GM23248 (cell line): ENCODE measurements at places on chromosomes 13 and 19. TPM values are rescaled to one million over a fixed set of nuclear protein-coding genes. Genes with fewer than 3 reads are reported as not detected.

DNA sequence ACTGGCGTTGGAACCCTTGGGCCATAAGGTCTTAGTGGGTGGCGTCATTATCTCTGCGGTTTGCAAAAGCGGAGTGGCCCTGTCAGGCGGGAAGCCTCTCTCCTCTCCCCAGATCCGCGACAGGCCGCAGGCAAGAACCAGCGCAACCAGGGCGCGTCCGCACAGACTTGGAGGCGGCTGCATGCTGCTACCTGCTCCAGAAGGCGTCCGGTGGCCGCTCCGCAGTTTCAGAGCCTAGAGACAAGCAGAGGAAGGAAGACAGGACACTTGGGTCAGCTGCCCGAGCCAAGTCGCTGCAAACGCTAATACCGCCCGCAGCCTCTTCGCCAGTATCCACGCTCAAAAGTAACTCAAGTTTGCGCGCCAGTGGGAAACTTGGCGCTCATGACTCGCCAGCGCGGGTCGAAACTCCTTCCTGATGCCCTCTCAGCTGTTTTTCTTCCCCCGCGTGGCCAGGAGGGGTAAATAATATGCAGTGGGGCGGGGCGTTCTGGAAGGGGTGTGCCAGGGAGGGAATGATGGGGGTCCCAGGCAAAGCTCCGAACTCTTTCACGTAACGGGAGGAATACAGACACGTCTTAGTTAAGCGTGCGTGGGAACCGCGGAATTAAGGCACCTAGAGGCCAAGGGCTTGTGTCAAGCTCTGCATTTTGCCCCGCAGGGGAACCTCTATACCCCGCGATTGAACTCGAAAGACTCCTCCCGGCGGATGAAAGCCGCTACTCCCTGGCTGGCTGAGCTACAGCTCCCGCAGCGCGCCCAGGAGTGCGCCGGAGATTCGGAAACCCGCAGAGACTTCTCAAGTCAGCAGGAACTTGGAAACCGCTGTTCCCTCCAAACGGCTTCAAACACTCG is at the start of gene EDNRB:
Gene EDNRB, minus strand, starts transcription at position 441 of the 855 bp plus-strand sequence. Its CDS starts 258 bp downstream, at position 183.
- DNase-seq = peak; percentile 62

Gene IL12RB1
- not detected in 2 replicates for total RNA-seq

Gene CEACAM7
- total RNA-seq = not detected in 2 replicates

DNA sequence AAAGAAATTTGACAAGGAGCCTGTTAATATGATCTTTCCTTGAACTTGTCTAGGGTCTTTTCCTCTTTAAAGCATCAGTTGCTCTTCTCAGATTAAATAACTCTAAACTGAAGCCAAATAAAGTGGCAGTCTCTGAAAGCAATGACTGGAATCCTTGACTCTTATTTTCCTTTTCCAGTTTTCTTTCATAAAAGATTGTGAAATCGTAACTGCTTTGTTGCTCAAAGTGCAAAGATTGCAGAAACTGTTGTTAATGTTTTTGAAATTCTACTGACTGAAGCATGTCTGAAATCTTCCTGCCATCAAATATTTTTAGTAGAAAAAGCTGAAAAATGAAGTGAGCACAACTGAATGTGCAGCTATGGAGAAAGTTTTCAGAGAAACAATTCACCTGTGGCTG is 1.9 kb downstream of the NHLRC3 start:
- DNase-seq = peak; percentile 34

GRCh38 chr19:48627201-48627864 is 8.0 kb downstream of the SPHK2 start:
- DNase-seq = no peak

Gene JUND
- 123 and 172 TPM in 2 replicates for total RNA-seq

DNA sequence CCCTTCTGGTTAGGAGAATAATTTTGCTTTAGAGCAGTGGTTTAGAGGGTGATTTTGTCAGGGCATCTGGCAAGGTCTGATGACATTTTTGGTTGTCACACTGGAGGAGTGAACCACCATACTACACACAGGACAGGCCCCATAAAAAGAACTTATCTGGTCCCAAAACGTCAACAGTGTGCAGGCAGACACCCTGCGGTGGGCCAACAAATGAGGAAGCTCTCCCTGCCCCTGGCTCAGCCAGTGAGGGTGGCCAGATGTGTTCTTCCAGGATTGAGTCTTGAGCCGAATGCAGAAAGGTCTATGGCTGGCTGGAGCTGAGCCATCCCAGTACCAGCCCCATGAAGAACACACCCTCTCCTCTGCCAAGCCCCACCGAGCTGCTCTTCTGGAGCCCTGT is 149.2 kb downstream of the MIPEP start:
- DNase-seq = no peak

Gene PTH2
- not detected in 2 replicates for total RNA-seq

Gene PABPC3
- under 0.01 TPM in 2 replicates for total RNA-seq

- no peak for DNase-seq
Observed at GRCh38 chr13:39810091-39810877, 154.8 kb downstream of the COG6 start.

- DNase-seq = no peak
Observed at GRCh38 chr19:45238556-45238955, 6.7 kb downstream of the EXOC3L2 start.

Gene KIR3DL2
- not detected in 2 replicates for total RNA-seq

DNA sequence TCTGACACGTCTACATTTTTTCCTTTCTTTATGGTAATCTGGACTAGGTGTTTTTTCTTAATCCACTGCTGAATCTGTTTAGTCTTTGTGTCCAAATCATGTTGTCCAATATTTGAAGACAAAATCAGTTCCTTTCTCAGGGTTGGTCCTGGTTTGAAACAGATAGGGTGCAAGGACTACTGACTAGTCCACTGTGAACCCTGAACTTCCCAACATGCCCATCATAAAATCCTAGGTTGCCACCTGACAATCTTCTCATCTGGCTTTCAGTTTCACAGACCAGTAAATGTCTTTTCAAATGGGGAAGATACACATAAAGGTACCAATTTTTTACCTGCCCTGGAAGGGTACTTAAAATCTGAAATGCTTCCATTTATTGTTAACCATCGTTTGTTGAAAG is 12.7 kb downstream of the GTF3A start:
- no peak for DNase-seq

Gene MAMSTR
- 0.22 TPM in 1 of 2 replicates, not detected in the other for total RNA-seq

Gene ZNF471
- 4.7 and 6.1 TPM in 2 replicates for total RNA-seq

- DNase-seq = no peak
Observed at GRCh38 chr13:51815848-51816247, 11.9 kb upstream of the DHRS12 start.

DNA sequence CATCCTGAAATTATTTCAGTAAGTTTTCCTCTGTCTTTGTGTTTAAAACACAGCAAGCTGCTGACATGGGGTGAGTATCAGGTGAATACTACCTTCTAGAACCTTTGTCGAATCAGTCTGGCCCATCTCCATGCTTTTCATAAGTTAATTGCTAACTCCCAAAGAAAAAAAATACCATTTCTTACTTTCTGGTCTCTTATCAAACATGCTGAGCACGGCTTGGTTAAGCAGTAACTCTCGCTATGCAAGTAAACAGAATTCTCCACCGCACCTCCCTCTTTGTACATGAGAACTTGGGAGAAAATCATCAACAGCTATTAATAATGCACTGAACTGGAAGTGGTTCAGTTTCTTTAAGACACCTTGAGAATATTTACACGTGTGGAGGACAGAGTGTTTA is 88.6 kb downstream of the FGF9 start:
- no peak for DNase-seq

Gene AP1M2
- not detected in 2 replicates for total RNA-seq

GRCh38 chr19:55304279-55304978 is 20.6 kb downstream of the BRSK1 start:
- DNase-seq = peak; percentile 43

Gene ZNF835
- total RNA-seq = not detected in 2 replicates

Gene NDUFA7
- total RNA-seq = 17.6 and 30.7 TPM in 2 replicates

Gene CUL4A
- total RNA-seq = 93.0 and 197 TPM in 2 replicates

Gene LMTK3
- total RNA-seq = 0.22 TPM in 1 of 2 replicates, not detected in the other

DNA sequence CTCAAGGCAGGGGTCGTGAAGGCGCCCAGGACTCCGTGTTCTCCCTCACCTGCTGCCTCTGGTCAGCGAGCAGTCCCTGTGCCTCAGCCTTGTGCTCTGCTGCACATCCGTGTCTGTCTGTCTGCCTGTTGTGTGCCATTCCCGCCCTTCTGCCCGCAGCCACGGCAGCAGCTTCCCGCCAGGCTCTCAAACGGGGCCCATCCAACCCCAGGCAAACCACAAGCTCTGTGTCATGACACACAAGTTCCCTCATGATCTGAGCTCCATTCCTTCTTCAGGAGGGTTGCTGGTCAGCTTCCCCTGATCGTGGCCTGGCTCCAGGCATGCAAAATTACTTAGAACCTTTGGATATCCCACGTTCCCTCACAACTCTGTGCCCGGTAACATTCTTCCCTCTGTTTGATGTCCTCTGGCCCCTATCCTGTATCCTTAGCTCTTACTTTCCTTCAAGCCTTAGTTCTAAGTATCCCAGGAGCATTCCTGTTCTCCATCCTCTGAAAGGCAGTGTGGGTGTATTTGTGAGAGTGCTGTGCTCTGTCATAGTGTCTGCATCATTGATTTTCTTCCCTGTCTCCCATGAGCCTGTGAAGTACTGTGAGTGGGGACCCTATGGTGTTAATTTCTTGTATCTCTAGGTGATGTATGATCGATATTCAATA is 3.2 kb downstream of the GPR183 start:
- DNase-seq = no peak

DNA sequence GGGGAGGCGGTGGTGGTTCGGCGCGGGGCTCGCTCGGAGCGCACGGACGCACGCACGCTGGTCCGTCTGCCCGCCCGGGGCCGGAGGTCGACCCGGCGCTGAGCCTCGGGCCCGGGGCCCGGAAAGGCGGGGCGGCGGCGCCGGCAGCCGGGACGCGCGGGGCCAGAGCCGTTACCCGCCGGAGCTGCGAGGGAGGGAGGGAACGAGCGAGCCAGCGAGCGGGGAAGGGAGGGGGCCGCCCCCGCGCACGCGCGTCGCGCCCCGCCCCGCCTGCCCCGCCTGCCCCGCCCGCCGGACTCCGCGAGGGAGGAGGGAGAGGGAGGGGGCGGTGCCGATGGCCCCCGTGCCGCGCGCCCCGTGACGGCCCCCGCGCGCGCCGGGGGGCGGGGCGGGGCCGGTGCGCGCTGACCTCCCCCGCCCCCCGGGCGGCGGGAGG is 15.0 kb downstream of the CIC start:
- DNase-seq = peak; percentile 90

Gene CYP4F8
- total RNA-seq = not detected in 2 replicates

Gene ZNF549
- total RNA-seq = 3.5 and 5.6 TPM in 2 replicates

Gene ZNF808
- total RNA-seq = 7.9 and 14.5 TPM in 2 replicates

DNA sequence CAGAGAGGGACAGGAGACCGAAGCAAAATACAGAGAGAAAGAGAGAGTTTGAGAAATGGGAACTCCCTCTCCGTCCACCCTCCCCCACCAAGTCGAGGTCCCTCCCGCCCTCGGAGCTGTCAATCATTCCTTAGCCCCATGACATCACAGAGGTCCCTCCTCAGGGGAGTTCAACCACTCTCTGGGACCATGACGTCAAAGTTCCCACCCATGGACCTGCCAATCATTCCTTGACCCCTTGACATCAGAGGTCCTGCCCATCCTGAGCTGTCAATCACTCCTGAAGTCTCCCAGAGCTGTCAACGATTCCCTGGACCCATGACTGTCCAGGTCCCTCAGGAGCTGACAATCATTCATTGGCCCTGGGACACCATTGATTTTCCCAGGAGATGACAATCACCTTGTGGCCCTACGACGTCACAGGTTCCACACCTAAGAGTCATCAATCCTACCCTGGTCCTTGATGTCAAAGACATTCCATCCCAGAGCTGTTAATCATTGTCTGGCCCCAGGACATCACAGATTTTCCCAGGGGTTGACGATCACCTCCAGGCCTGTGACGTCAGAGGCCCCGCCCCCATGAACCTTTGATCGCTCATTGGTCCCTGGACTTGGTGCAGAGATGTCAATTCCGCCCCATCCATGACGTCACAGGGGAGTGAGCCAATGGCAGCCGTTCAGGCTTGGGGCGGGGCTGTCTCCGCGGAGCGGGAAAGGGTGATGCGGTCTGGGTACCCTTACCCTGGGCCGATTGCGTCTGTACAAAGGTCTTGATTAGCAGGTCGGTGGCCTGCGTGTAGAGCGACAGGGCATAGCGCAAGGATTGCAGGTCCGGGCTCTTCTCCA is 61.7 kb downstream of the COLGALT1 start:
- peak; percentile 30 for DNase-seq

- peak; percentile 80 for DNase-seq
Observed at GRCh38 chr13:112510002-112510780, 77.8 kb downstream of the TUBGCP3 start.

Gene COMP
- total RNA-seq = 93.8 and 96.6 TPM in 2 replicates

Gene PNMA8B
- total RNA-seq = 0.25 and 0.65 TPM in 2 replicates

Gene PRR12
- 2.7 and 2.9 TPM in 2 replicates for total RNA-seq

Gene ABCA7
- total RNA-seq = 1.1 and 2.1 TPM in 2 replicates

- DNase-seq = peak; percentile 64
Observed at GRCh38 chr13:65913173-65913572, 1317.0 kb downstream of the PCDH9 start.

- DNase-seq = peak; percentile 89
Observed at GRCh38 chr19:5803752-5804515, 933 bp upstream of the NRTN start.

Gene COMMD6
- 79.3 and 100 TPM in 2 replicates for total RNA-seq

GRCh38 chr19:29626386-29626785 is 20.3 kb downstream of the POP4 start:
- DNase-seq = no peak

GRCh38 chr19:19487077-19487949 is 28.0 kb downstream of the TSSK6 start:
- DNase-seq = no peak

Gene CCDC97
- total RNA-seq = 5.2 and 5.9 TPM in 2 replicates

Gene SLC8A2
- 0.38 TPM in 1 of 2 replicates, not detected in the other for total RNA-seq

GRCh38 chr13:99477493-99477892 is 23.8 kb upstream of the TM9SF2 start:
- no peak for DNase-seq

- DNase-seq = no peak
Observed at GRCh38 chr19:5767949-5768348, 16.6 kb downstream of the PRR22 start.

GRCh38 chr13:106753251-106753650 is 185.3 kb upstream of the ARGLU1 start:
- no peak for DNase-seq

DNA sequence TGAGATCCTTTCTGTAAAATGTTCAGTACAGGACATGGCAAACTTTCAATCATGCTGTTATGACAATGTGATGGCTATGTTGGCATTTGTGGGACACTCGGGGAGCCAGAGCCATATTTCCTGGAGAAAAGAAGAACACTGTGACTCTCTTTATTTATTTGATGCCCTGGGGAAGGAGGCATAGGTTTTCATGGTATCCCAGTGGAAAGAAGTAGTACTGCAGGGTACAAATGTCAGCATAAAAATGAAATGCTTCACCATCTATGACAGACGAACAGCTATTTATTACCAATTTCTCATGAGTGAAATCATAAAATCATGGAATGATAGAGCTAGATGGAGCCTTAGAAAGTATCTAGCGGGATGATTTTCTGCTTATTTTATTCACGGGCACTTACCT is 217.1 kb downstream of the COL4A1 start:
- peak; percentile 26 for DNase-seq

DNA sequence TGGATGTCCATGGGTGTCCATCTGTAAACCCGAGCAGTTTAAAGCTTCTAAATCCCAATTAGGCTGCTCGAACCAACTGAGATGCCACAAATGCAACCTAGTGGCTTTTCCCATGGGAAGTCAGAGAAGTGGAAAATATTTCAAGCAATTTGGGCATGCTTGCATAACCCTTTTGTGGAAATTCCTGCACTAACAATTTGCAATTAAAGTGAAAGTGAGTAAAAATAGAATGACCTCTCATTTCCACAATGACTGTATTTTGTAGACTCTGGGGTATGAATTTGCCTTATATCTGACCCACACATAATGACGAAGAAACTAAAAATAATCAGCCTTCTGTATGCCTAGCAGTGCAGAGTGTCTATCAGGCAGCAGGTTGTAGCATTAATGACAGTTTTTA is 91.8 kb upstream of the TSC22D1 start:
- DNase-seq = peak; percentile 76
